Kidney epithelial cell (primary cell): ENCODE measurements at places on chromosomes 7 and 10. TPM values are rescaled to one million over a fixed set of nuclear protein-coding genes. Genes with fewer than 3 reads are reported as not detected.

Gene EBF3
- not detected in 2 replicates for total RNA-seq

Gene PTPRZ1
- under 0.01 and 0.04 TPM in 2 replicates for total RNA-seq

Gene SH2D4B
- total RNA-seq, result not detected in 2 replicates

Gene PNLIPRP2
- not detected in 2 replicates for total RNA-seq

Gene FBXO24
- 0.55 and 0.79 TPM in 2 replicates for total RNA-seq

Gene HOXA3
- total RNA-seq, result 17.3 and 26.4 TPM in 2 replicates

Gene DYDC2
- 0.14 and 3.0 TPM in 2 replicates for total RNA-seq

Gene SYT15
- 0.07 and 0.17 TPM in 2 replicates for total RNA-seq

Gene EXOC6
- total RNA-seq, result 6.2 and 10.5 TPM in 2 replicates

Gene PLEKHA8
- 20.7 and 22.7 TPM in 2 replicates for total RNA-seq

Gene PLAC9
- not detected in 2 replicates for total RNA-seq

Gene FAM241B
- 10.3 and 14.0 TPM in 2 replicates for total RNA-seq

Gene CLCN1
- total RNA-seq, result not detected in 2 replicates

Gene SFTPA1
- not detected in 2 replicates for total RNA-seq

Gene HIBADH
- 44.3 and 47.0 TPM in 2 replicates for total RNA-seq
